Type B pancreatic cell (in vitro differentiated cells): ENCODE measurements at places on chromosomes 7 and 10. TPM values are rescaled to one million over a fixed set of nuclear protein-coding genes. Genes with fewer than 3 reads are reported as not detected.

CALML3 gene
- total RNA-seq: not detected in 2 replicates

SCART1 gene
- 1.2 and 1.4 TPM in 2 replicates for total RNA-seq

- no peak for DNase-seq
These were observed 298.9 kb downstream of the CSTF2T start for GRCh38 chr10:51400392-51401096.

- DNase-seq: no peak
These were observed 72.8 kb downstream of the PODXL start for GRCh38 chr7:131483586-131483985.

DNA sequence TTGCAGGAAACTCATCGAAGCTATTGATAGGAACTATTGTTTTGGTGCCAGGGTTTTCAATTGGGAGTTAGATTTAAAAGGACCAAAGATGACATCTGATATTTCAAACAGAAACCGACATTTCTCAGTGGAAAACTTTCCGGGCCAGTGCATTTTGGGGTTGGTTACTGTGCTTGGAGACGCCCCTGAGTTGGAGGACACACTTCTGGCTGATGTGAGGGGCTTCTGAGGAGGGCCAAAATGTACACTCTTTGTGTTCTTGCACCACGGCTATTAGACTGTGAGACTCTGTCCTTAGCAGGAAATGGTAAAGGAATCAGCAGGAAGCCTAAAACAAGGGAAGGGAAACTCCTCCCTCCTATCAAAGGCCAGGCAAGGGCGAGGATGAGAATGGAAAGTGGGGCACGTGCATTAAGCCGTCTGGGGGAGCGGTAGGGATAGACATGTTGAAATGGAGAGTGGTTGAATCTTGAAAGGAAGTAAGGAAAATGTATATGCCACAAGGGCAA, 1.8 kb upstream of the SRGN start:
- no peak for DNase-seq
